ENCODE measurements at places on chromosomes 11 and 22. TPM values are rescaled to one million over a fixed set of nuclear protein-coding genes. Genes with fewer than 3 reads are reported as not detected.

SSTR3 gene
- total RNA-seq: 0.10 TPM

DNA sequence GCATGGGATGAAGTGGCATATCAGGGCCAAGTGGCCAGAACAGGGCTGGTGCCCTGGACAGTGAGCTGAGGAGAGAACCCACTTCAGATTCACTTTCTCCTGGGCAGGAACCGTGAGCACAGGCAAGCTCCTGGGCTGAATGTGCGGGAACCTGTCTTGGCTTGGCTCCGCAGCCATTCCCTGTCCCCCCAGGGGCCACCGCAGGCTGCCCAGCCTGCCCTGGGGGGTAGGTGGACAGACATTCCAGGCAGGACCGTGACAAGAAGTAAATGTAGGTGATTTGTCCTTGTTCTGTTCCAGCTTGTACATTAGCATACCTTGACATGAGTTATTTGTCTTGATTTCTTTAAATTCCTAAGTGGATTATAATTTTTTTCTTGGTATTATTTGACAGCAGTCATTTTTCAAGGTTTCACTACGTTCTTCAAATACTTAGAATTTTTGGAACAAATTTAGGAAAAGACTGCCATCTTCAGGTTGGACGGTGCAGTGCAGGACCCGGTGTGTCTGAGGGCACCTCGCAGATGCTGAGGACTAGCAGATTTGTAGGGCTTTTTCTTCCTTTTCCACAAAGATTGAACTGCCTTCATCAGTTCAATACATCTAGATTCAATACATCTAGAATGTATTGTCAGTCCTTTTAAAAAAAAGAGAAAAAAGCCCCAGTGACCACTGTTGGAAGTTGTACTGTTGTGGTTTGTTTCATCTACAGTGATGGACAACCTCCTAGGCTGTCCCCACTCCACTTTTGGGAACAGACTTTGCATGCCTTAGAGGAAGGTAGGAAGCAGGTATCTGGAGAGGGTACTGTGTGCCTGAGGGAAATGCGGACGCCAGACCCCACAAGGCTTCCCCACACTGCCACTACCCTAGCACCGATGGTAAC, 115.1 kb upstream of the RASSF10 start:
- DNase-seq: peak; percentile 79

DNA sequence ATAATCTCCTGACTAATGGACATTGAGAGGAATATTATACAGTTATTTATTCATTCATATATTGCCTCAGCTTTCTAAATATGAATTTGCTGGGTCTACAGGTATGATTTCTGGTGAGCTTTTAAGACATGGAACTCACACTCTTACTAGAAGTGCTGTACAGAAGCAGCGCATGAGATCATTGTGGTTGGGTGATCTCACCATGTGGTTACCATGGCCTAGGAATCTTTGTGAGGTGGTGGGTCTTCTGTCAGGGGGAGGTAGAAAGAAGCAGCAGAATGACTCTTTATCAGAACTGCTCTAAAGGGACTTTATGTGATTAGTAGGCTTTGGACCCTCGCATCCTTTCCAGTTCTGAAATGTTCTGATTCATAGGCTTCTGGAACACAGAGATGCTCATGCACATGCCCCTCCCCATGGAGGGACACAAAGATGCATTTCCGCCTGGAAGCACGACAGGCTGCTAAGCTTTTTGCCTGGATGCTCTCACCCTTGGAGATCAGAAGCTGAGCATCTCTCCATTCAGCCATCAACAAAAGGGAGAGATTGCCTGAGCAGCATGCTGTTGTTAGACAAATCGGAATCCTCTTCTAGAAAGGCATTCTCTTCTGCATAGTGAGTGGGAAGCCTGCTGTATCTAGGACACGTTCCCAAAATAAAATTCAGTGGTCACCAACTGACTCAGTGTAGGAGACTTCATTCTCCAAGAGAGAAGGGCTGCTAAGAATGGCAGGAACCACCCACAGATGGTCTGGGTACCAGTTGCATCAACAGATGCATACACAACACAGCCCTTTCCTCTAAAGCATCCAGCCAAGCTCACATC, 51.3 kb downstream of the KIRREL3 start:
- DNase-seq: no peak

SEC14L2 gene
- total RNA-seq: 0.67 TPM

DNA sequence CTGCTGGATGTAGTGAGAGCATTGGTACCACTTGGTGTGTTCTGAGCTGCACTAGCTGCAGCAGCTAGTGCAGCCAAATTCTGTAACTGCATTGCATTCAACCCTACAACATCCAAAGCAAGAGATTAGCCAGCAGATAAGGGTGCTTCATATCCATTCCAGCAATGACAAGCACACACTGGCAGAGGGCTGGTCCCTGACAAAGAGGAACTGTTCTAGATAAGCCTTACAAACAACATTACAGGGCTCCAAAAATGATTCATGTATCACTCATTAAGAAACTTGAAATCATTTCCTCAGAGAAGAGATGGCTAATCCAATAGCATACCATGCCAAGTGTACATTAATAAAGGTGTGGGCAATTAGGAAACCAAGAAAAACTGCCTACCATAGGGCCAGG, 28.4 kb upstream of the RAPSN start:
- no peak for DNase-seq

CARD10 gene
- 43.3 TPM for total RNA-seq

GRCh38 chr11:92978271-92979111, 9.0 kb downstream of the MTNR1B start:
- no peak for DNase-seq

GRCh38 chr11:14346303-14346955, 12.6 kb downstream of the RRAS2 start:
- no peak for DNase-seq

GRCh38 chr22:50260801-50261614, 475 bp downstream of the MAPK12 start:
- DNase-seq: no peak

GRCh38 chr22:31812977-31813605, 59.3 kb downstream of the DEPDC5 start:
- DNase-seq: no peak

DNA sequence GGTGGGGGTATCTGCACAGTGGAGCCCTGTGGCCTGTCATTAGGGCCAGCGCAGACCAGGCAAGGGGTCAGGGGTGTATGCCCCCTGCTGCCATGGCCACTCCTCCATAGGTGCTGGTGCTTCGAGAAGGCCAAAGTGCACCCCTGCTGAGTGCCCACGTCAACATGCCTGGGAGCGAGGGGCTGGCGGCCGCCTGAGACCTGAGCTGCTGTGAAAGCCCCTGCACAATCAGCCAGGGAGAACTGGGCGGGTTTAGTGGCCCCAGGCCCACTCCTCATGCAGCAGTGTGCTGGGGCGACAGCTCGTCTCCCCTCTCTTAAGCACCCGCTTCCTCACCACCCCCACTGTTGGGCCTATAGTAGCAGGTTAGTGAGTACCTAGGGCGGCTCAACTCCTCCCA, 14.0 kb downstream of the ZDHHC24 start:
- no peak for DNase-seq

GRCh38 chr22:34001701-34002466, 81.6 kb upstream of the LARGE1 start:
- no peak for DNase-seq

GRCh38 chr11:69444381-69445130, 36.9 kb upstream of the LINC01488 start:
- peak; percentile 39 for DNase-seq

DNA sequence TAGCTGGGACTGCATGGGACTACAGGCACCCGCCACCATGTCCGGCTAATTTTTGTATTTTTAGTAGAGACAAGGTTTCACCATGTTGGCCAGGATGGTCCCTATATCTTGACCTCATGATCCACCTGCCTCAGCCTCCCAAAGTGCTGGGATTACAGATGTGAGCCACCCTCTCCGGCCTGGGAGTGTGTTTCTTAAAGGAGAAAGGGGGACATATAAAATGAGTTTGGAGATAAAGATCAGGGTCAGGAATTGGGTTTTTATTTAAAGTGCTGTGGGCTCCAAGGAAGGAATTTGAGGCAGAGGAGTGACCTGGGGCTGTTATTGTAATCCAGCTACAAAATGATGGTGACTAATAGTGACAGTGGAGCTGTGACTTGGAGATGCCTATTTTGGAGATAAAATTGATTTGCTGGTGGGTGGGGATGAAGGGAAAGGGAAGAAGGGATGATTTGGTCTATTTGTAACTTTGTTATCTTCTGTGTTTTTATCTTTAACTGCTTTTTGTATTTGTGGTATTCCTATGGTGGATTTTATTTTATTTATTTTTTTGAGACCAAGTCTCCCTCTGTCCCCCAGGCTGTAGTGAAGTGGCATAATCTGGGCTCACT, 5.0 kb downstream of the CRKL start:
- DNase-seq: no peak

PHF5A gene
- 27.0 TPM for total RNA-seq

GRCh38 chr22:36976606-36977005, 42.6 kb downstream of the TST start:
- no peak for DNase-seq

KRTAP5-2 gene
- not detected for total RNA-seq

DNA sequence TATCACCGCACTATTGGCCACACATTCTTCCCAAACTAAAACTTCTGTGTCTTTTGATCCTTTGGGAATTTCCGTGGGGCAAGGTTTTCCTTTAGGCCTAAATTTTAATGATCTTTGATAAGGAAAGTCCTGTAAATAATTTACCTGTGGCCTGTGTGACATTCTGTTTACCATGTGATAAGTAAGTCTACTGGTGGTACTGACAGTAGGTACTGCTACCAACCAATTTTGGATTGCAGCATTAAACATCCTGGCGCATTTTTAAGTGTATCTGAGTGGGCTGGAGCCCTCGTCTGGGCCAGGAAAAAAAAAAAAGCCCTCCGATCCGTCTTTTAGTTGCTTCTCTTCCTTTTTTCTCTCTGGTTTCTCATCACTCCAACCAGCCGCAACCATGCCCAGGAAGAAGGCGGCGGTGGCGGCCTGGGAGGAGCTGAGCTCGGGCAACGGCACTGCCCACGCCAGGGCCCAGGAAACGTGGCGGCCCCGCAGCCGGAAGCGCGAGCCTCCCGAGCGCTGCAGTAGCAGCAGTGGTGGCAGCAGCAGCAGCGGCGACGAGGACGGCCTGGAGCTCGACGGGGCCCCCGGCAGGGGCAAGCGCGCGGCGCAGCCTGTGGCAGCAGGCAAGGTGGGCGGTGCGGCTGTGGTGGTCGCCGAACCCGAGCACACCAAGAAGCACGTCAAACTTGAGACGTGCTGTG, 33.6 kb downstream of the ASRGL1 start:
- peak; percentile 70 for DNase-seq

DNA sequence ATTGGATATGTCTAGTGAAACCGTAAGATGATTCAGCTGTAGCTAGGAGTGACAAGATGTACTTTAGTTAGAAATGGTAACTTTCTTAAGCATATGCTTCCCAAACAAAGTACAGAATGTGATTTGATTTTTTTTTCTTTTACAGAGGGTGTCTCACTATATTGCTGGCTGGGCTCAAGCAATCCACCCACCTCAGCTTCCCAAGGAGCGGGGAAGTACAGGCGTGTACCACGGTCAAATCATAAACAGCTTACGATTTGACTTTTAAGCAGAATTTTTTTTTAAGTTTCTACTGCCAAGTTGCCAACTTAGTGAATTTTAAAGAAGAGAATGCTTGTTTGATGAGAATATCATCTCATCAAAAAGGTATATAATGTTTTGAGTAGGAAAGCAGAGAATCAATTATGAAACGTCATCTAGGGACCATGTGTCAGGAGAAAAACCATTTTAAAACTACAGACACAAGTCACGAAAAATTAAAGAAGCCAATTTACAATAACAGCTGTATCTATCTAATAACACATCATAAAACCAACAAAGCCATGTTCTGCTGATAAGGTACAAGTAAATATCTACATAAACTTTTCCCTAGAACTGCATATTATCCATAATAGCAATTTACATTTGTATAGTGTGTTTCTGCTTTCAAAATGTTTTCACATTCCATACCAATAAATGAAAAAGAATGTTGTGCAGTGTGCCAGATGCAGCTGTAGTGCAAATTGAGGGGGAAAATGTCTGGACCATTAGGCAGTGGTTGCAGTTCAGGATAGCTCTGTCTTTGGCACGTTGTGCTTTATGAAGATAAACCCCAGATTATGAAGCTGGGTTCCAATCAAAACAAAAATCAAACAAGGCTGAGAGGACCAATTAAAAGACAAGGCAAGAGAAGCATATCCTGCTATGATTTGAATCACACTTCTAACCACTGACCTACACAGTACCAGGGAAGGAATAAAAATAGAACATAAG, 33.7 kb upstream of the USP47 start:
- no peak for DNase-seq

DNA sequence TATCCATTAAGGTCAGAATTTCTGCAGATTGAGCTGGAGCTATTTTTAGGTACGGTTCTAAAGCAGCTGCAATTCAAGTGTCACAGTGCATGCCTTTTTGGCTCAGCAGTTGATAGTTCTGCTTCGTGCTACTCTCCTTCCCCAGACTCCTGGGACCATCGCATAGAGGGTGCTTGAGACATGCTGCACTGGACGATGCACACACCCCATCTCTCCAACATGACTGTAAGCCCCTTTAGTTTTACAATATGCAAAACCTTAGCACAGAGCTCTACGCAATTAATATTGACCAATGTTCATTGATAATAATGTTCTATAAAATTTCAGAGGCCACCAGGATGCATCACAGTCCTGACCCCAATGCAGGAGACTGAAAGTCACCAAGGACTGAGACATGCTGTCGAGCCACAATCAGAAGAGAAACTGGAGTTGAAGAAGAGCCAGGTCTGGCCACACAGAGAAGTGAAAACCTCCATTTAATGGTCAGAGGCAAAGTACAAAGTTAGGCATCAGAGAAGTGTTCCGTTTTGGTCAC, 120.9 kb upstream of the ZC3H12C start:
- no peak for DNase-seq

GRCh38 chr22:31891366-31892079, 52.8 kb upstream of the YWHAH start:
- no peak for DNase-seq

- no peak for DNase-seq
Observed at GRCh38 chr11:79082907-79083306, 357.9 kb downstream of the TENM4 start.

GRCh38 chr22:48414651-48415050, 1413.0 kb downstream of the BRD1 start:
- no peak for DNase-seq

MAP6 gene
- total RNA-seq: 17.7 TPM

DNA sequence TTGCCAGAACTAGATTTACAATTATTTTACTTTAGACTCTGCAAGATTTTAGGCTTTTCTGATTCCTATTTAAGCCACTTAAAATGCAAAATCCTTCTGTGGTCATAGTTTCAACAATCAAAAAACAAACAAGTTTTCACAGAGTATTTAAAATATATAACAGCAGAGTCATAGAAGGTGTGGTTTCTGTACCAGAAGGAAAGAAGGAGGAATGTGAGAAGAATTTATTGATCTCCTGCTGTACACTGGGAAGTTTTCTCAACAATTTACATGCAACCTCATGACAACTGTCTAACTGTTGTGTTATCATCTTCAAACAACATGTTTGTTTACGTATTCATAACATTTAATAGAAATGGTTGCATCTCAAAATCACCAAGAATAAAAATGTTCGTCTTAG, 102.3 kb upstream of the CEP126 start:
- no peak for DNase-seq

YPEL1 gene
- total RNA-seq: 2.7 TPM

GRCh38 chr11:86174101-86175046, 70.2 kb upstream of the EED start:
- no peak for DNase-seq

Measured in mucosa of descending colon (tissue), 3 donors.